ENCODE measurements at places on chromosomes 11 and 22.

GRCh38 chr22:19147195-19147780 lies 2.8 kb downstream of the GSC2 start:
- DNase-seq = no peak

GRCh38 chr11:100739666-100740065 lies 52.6 kb downstream of the ARHGAP42 start:
- DNase-seq = no peak

GRCh38 chr22:33652615-33653014 lies 267.7 kb downstream of the LARGE1 start:
- DNase-seq = no peak

DNA sequence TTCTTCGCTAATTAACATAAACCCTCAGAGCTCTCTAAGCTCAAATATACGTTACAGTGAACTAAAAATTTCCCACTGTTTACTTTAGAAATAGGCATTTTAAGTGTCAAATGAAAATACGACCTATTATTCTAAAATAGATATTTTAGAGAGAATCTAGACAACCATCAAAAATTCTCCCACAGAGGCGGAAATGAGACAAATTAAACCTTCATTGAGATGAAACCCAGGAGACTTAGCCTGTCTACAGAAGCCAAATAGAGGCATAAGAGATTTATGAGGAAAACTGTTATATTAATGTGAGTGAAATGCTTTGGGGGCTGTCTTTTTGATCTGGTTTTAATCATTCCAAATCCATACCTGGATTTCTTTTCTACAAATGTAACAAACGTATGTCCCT lies 232.0 kb upstream of the GRIA4 start:
- no peak for DNase-seq

DNA sequence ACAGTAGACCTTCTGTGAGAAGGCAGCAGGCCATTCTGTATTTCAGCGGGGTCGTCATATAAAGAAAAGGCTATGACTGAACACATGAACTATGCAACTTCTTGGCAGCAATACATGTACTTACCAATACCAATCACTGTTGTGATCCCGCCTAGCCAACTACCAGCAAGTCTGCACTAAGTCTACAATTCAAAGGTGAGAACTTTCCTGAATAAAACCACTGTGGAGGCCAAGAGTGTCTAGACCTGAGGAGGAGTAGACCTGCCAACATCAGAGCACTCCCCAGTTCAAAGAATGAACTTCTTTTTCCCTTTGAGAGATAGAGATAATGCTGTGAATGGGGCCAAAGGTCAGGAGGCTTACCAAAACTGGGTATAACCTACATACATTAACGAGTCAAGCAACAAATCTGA lies 108.2 kb downstream of the SIK3 start:
- no peak for DNase-seq

GRCh38 chr11:2804701-2805387 lies 80.7 kb downstream of the CDKN1C start:
- DNase-seq = no peak

All from stimulated activated CD8-positive, alpha-beta memory T cell treated with anti-CD3 and anti-CD28 coated beads, Interleukin-4, amount 100 ng/mL, for 1 hour (primary cell).